ENCODE measurements at places on chromosomes 12 and 14.

DNA sequence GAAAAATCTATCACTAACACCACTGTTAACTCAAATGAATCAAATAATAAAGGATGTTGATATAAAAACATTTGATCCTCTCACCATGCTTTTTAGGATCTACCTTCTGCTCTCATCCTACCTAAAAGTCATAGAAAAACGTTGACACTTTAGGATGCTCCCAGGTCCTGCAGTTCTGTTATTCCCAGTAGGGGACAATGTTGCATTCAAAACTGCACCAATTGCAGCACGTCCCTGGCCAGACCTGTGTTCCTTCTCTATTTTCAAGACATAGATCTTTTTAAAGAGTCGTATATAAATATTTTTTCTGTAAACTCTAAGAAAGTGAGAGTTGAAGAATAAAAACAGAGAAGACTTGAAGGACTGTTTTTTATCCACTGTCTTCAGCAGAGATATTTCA lies 8.8 kb downstream of the AICDA start:
- no peak for DNase-seq

GRCh38 chr12:114669401-114670290 lies 14.3 kb downstream of the TBX3 start:
- no peak for DNase-seq

GRCh38 chr12:84689638-84690037 lies 223.0 kb downstream of the SLC6A15 start:
- no peak for DNase-seq

DNA sequence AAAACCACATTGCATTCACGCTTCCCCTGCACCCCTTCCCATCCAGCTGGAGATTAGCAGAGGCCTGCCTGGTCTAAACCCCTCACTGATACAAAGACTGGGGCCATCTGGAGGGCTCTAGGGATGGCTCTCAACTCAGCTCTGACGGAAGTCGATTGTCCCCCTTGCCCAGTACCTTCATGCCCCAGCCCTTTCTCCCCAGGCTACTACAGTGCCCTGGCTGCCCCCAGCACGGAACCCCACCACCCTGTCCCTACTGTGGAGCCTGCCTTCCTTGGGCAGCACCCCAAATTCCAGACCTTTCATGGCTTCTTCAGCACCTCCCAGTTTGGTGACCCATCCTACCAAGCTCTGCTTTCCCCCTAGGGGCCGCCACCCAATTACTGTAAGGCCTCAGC lies 25.6 kb downstream of the ZFP36L1 start:
- no peak for DNase-seq

DNA sequence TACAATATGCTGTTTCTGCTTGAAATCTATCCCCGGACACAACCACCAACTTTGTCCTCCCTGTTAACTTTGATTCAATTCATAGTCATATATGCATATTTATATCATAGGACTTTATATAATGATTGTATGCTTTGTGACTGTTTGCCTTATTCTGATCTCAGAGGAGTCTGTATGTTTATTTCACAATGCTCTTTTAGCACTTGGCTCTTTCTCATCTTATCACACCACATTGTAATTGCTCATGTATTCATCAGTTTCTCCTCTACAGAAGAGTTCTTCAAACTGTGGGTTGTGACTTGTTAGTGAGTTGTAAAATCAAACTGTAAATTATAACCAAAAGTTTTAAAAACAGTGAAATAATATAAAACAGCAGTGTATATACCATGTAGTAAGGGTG lies 21.7 kb upstream of the PPM1A start:
- no peak for DNase-seq

GRCh38 chr12:100661300-100661951 lies 87.9 kb downstream of the GAS2L3 start:
- DNase-seq = peak; percentile 21

DNA sequence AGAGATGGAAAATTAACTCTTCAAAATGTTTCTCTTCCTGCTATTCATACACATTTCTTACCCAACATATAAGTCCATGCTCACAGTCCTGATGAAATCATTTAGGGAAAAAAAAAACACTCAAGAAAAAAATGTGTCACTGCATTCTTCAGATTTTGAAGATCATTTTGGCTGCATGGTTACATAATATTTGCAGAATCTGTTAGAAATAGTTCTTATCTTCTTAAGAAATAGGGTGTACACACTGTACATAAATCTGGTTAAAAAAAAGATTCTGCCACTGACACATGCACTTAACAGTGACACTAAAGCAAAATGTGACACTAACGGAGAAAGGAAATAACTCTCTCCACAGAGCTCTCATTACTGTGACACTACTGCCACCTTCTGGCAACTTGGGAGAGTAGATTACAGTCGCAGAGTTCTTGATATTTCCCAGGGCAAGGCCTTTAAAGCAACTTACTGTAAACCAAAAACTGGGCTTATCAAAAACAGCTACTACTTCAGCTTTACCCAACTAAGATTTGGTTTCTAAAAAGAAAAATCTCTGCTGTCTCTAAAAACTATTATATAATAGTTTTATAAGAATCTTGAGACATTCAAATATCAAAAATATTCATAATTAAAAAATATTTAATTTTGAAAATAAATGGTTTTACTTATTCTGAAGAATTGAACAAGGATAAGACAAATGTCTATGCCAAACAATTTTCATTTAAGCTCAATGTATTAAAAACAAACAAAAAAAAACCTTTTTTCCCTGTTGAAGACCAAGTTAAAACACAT lies 65.0 kb downstream of the SETD3 start:
- peak; percentile 88 for DNase-seq

GRCh38 chr12:40827683-40828592 lies 135.7 kb downstream of the CNTN1 start:
- DNase-seq = no peak

GRCh38 chr14:89452281-89452680 lies 35.2 kb upstream of the FOXN3 start:
- no peak for DNase-seq

DNA sequence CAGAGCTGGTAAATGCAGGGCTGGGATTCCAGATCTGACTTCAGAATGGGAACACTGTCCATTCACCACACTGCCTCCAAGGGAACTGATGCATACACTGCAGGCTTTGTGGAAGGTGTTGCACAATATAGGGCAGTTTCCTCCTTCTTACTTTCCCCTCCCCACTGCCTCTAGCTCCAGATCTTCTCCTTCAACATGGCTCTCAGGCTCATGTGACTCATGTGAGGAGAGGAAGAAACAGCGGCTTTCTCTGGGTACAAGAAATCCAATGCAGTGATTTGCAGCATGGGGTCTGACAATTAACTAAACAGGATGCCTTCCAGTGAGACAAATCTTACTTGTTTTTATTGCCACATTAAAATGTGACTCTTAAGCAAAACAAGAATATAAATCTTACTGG lies 447.6 kb upstream of the CCDC196 start:
- peak; percentile 31 for DNase-seq

GRCh38 chr12:96271469-96272199 lies 77.5 kb downstream of the ELK3 start:
- no peak for DNase-seq

DNA sequence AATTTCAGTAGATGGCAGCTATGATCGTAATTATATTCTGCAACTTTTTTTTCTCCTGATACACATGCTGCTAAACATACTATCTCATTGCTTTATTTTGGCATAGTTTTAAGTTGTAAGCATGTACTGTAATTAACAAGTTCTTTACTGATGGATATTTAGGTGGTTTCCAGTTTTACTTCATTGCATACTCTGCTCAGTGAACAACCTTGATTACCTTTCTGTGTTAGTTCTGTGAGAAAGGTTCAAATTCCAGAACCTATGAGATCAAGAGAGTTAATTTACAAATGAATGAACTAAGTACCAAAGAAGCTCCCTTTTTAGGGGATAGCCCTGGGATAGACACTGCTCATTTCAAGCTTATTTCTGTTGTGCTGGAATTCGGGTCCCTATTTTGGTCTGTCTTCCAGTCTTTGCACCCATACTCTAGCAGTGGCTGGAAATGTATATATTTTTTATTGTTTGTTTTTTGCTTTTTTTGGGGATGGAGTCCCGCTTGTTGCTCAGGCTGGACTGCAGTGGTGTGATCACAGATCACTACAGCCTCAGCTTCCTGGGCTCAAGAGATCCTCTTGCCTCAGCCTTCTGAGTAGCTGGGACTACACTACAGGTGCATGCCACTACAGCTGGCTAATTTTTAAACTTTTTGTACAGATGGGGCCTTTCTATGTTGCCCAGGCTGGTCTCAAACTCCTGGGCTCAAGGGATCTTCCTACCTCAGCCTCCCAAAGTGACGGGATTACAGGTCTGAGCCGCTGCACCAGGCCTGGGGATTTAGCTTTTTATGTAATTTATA lies 10.6 kb downstream of the PAPOLA start:
- no peak for DNase-seq

GRCh38 chr14:39673734-39674133 lies 241.5 kb upstream of the FBXO33 start:
- DNase-seq = no peak

DNA sequence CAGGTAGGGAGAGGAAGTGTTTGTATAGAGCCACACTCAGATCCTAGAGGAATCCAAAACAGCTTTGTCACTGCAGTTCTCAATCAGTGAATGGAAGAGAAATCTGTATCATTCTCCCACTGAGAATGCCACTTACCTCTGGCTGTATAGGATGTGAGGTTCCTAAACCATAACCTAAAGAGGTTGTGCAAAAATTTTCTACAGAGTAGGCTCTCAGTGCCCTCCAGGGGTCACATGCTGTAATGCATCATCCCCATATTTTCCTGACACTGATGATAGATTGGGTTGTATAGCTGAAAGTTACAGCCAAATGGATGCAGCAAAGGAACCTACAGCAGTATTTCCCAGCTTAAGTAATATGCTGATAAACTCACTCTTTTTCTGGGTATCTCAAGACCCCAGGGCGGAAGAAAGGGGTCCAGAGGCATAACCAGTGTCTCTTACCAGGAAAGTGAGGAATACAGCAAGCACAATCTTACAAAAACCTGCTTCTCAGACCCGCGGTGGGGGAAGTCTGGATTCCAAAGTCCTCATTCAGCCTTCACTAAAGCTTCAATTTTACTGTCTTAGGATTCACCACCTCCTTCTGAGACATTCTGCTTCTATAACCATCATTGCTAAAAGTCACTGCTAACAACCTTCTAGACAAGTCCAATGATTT lies 3.8 kb downstream of the BCDIN3D start:
- DNase-seq = peak; percentile 52

DNA sequence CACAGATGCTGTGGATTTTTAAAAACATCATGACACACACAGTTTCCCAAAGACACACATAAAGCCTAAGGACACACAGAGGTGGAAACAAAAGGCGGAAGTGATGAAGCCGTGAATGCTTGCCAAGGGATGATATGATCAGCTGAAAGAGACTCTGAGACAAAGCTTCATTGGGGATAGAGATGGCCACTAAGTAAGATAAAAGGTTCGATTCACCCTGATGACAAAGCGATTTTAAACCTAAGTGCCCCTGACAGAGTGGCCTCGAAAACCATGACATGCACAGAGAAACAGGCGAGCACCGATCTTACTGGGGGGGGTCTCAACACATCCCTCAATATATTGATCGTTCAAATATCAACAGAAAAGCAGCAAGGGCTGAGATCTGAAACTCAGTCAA lies 20.3 kb upstream of the EIF5 start:
- DNase-seq = no peak

DNA sequence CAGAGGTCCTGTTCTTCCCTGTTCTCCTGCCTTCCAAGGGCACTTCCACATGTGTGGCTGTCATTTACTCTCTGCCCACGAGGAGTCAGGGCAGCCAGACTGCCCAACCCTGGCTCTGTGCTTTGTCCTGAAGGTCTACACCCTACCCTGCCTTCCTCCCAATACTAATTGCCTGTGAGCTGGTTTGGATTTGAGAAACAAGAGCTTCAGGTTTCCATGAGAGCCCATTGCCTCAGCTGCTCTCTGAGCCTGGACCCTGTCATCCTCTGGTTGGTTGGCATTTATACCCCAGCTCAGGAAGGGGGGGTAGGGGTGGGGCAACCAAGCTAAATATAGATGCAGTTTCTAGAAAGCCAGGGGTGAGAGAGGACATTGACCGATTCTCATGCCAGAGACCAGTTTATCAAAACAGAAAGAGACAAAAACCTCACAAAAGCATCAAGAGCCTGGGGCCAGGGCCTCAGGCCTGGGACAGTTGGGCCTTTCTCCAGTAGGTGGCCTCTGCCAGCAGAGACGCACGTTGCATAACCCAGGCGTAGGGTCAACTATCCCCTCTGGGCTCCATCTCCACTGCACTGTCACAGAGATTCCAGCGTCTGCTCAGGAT lies 34.5 kb downstream of the VDR start:
- no peak for DNase-seq

DNA sequence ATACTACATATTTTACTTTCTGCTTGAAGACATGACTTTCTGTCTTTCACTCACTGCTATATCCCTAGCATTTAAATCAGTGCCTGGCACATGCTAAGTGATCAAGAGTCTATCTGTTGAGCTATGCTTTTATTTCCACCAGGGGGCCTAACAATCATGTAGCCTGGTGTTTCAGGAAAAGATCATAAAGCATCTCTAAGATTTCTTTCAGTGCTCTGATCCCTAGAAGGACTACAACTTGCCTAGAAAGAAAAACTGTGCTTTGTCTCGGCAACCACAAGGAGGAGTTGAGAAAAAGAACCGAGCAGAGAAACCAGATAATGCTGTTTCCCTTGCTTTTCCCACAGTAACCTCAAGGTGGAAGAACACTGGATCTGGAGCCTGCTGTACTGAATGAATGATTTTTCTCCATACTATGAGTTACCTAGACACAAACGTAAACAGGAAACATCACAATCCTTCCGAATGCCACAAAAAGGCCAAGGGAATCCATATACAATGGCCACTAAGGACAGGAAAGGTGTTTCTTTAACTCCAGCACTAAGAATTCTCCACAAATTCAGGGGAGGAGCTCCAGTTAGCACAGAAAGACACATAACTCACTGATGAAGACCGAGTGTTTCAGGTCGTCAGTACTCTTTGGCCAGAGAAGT lies 1.2 kb downstream of the CRY1 start:
- DNase-seq = peak; percentile 93

DNA sequence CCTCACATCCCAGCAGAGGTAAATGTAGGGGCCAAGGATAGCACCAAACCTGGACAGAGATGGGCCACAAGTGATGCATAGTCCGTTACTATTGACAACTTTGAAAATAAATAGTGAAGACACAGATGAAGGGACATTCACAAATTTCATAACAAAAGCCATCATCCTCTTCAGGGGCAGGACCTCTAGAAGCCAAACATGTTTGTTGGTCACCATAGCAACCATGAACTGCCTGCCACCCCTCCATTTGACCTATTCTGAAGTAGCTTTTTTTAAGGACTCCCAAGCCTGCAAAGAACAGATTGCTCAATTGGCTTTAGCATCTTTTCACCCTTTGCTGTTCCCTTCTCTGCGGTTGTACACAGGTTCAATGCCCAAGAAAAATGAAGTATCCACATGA lies 35.7 kb upstream of the MDM1 start:
- no peak for DNase-seq

GRCh38 chr14:65927931-65928356 lies 515.4 kb downstream of the FUT8 start:
- DNase-seq = peak; percentile 20
